ENCODE measurements at places on chromosomes 3 and 15. TPM values are rescaled to one million over a fixed set of nuclear protein-coding genes. Genes with fewer than 3 reads are reported as not detected.

GRCh38 chr3:167776066-167776685, 40.7 kb downstream of the SERPINI1 start:
- DNase-seq = no peak

Gene TMC3
- not detected for total RNA-seq

Gene KBTBD8
- total RNA-seq = 0.80 TPM

- DNase-seq = no peak
Measured at GRCh38 chr15:81532001-81532400, 158.0 kb upstream of the TMC3 start.

GRCh38 chr3:179885950-179886349, 150.8 kb downstream of the PEX5L start:
- no peak for DNase-seq

GRCh38 chr3:77539677-77540076, 499.8 kb downstream of the ROBO2 start:
- DNase-seq = no peak

- no peak for DNase-seq
Measured at GRCh38 chr15:31049682-31050615, 51.6 kb downstream of the TRPM1 start.

Gene ZNF717
- 4.3 TPM for total RNA-seq

Gene SGO1
- total RNA-seq = 0.66 TPM

DNA sequence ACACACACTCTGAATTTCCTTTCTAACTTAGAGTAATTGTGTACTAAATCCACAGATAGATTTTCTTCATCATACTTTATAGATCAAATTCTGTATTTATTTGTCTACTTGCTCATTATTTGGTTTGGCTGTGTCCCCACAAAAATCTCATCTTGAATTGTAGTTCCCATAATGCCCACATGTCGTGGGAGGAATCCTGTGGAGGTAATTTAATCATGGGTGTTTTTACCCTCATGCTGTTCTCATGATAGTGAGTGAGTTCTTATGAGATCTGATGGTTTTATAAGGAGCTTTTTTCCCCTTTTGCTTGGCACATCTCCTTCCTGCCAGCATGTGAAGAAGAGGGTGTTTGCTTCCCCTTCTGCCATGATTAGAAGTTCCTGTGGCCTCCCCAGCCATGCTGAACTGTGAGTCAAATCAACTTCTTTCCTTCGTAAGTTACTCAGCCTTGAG, 198.3 kb upstream of the TGFBR2 start:
- DNase-seq = no peak

- no peak for DNase-seq
Measured at GRCh38 chr3:98784042-98784441, 20.9 kb downstream of the ST3GAL6 start.

Gene KNL1
- total RNA-seq = 9.6 TPM

GRCh38 chr3:148389916-148390315, 307.8 kb upstream of the AGTR1 start:
- DNase-seq = no peak

Gene HTR3E
- not detected for total RNA-seq

DNA sequence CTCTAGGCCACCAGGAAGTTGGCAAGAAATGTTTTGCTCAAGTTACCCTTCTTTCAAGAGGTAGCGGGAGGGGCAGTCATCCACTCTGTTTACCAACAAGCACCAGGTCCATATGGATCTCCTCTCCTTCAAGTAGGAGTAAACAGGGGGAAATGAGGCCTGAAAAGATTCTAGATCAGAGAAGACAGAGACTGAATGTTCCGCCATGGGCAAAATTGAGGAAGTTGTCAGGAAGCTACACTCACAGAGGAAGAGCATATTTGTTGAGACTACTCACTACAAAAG, 81.6 kb downstream of the KLF15 start:
- no peak for DNase-seq

Gene SEMA7A
- total RNA-seq = 0.42 TPM

Gene LYZL4
- not detected for total RNA-seq

DNA sequence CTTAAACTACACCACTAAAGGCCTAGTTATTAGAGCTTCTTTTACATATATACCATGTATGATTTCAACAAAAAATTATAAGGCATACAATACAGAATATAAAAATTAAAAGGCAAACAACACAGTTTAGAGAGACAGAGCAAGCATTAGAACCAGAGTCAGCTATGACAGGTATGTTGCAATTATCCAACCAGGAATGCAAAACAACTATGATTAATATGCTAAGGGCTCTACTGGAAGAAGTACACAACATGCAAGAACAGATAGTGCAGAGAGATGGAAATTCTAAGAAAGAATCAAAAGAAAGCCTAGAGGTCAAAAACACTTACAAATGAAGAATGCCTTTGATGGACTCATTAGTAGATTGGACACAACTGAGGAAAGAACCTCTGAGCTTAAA, 39.6 kb downstream of the CCDC54 start:
- DNase-seq = no peak

DNA sequence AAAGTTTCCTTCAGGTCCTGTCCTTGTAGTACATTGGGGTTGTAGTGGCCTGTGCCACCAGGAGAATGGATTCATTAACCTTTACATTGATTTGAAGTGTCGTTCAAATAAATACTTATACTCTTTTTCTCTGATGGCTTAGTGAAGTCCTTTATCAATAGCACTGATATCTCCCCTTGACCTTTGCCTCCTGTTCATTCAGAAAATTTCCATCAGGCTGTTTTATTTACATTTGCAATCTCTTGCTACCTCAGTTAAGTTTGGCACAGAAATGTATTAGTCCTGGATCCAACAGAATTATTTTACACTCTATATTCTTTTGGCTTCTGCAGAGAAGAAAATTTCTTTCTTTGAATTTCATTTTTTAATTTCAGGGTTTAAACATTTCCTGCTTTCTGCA, 497.0 kb downstream of the RBMS3 start:
- no peak for DNase-seq

Gene CELF6
- total RNA-seq = 1.3 TPM

- no peak for DNase-seq
Measured at GRCh38 chr15:77697893-77698292, 65.2 kb upstream of the LINGO1 start.

GRCh38 chr3:37491343-37491742, 317.0 kb upstream of the LRRFIP2 start:
- no peak for DNase-seq

DNA sequence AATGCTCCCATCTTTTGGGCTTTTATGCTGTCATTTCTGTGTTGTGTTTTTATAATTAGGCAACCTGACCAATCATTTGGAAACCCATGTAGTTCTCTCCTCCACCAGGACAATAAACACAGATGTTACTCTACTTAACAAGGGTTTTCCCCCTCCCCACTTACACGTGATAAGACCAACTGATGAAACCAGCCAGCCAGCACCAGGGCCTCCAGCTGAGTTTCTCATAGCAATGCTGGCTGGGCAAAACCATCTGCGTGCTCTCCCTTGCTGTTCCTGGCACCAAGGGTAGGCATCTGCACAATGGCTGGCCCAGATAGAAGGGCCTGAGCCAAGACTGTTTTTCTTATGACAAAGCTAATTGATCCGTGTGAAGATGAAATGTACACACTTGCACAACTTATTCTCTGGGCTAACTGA, 310.4 kb downstream of the PLCL2 start:
- no peak for DNase-seq

- DNase-seq = no peak
Measured at GRCh38 chr3:49300595-49300994, 23.6 kb upstream of the C3orf62 start.

- no peak for DNase-seq
Measured at GRCh38 chr3:10374311-10374710, 53.4 kb upstream of the SEC13 start.

GRCh38 chr3:157247391-157247790, 87.4 kb upstream of the CCNL1 start:
- DNase-seq = no peak

DNA sequence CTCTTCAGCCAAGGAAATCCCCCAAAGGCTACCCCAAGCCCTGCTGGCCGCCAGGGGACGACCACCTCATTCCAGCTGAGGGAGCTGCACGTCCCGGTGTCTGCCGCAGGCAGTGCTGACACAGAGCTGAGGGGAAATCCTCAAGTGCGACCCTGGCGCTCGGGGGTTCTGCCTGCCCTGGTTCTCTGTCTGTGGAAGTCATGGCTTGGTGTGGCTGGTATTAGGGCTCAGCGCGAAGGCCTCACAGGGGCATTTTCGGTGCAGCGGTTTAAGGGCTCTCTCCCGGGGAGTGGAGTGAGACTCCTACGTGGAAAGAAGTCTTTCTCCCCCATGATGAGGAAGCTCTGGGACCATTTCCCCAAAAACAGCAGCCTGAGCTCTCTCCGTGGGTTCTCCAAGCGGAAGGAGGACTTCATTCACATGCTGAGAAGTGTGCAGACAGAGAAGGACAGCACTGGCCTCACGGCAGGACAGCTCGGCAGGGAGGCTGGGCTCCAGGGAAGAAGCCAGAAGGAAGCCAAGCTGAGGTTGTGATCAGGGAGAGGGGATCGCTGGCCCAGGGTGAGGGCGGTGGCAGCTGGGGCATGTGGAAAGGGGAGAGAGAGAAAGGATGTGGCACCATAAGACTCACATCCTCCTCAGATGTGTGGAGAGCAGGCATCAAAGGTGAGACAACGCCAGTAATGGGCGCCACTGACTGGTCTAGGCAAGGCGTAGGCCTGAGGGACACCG, 48.6 kb downstream of the KLF15 start:
- DNase-seq = no peak

DNA sequence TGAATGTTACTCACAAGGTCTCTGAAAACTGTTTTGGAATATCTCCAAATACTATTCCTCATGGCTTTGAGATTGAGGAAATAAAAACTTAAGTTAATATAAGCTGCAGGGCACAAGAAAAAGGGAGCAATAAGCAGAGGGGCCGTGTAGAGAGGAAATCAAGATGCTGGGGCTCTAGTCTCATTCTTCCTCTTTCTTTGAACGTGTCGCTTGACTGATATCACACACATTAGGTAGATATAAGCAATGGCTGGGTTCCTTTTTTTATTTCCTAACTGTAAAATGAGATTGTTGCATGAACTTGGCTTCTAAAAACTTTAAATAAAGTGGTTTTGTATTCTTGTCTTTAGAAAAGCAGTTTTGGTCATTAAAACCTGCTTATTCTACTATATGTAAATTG, 326.7 kb upstream of the ROPN1 start:
- no peak for DNase-seq

- no peak for DNase-seq
Measured at GRCh38 chr15:68325726-68326125, 48.2 kb downstream of the FEM1B start.

GRCh38 chr3:188951734-188952133, 220.0 kb upstream of the TPRG1 start:
- peak; percentile 44 for DNase-seq

Gene SLC6A11
- total RNA-seq = 0.09 TPM

Gene DNASE1L3
- 98.2 TPM for total RNA-seq

- DNase-seq = no peak
Measured at GRCh38 chr3:134663721-134664456, 13.1 kb upstream of the KY start.

All from right lobe of liver (tissue), 6 donors.